ENCODE measurements at places on chromosomes 7 and 10.

DNA sequence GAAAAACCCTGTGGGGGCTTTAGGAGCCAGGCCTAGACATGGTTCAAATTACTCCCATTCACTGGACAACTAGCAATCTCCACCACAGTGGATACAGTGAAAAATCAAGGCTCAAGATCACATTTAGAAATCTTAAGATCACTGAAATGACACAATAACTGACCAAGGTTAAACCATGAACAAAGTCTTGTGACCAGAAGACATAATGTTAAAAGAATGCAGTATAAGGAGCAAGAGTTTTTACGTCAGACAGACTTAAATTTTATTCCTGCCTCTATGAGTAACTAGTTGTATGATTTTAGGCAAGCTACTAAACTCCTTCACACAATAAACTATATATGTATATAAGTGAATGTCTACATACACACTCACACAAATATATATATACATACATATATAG lies 68.5 kb downstream of the MICU1 start:
- DNase-seq = no peak

DNA sequence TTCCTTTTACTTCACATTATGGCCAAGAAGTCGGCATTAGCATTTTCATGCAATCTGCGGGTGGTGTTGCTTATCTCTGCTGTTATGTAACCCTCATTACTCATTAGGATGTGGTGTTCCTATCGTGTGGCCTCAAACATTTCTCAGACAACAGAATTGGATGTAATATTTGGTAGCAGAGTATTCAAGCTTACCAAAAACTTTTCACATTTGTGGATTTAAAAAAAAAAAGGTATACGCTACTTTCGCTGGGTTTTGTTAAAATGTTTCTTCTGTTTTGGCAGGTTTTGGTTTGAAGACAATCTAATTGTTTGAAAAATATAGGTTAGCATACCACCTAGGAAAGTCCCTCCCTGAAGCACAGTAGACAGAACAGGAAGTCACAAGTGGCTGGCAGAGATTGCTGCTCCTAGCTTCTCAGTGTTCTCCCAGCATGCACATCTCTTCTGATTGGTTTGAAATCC lies 128.8 kb downstream of the GATA3 start:
- DNase-seq = no peak

DNA sequence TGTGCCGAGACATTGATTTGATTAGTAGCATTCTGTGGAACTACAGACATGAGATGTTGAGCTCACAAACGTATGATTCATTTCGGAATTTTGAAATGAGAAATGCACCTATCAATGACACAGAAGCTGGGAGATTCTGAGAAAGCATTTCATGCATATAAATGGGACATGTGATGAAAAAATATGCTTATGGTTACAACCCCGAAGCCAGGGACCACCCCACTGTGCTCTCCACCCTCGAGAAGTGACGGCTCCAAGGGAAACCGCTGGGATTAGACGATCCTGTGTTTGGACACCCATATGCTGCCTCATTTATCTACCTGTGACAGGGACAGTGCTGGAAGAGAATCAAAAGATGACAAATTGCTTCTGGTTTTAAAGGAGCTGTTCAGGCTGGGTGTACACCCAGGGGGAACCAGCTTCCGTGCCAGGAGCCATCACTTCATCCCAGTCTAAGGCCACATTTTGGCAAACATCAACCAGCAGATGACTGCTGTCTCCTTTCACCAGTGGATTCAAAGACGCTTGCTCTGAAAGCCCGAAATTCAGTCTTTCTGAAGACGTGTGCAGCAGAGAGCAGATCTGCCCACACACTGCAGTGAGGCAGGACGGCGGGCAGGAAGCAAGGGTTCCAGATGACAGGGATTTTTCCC lies 109.9 kb downstream of the ATXN7L1 start:
- no peak for DNase-seq

GRCh38 chr7:127527561-127527960 lies 57.8 kb downstream of the GCC1 start:
- no peak for DNase-seq

- DNase-seq = no peak
Measured at GRCh38 chr10:129773359-129773990, 190.6 kb downstream of the EBF3 start.

- DNase-seq = no peak
Measured at GRCh38 chr7:31776616-31777015, 89.6 kb downstream of the PPP1R17 start.

GRCh38 chr10:24947304-24948097 lies 4.9 kb downstream of the PRTFDC1 start:
- DNase-seq = no peak

GRCh38 chr7:25720427-25720826 lies 431.6 kb upstream of the NFE2L3 start:
- no peak for DNase-seq

- DNase-seq = no peak
Measured at GRCh38 chr7:142362349-142362748, 104.5 kb upstream of the PRSS58 start.

GRCh38 chr10:116989439-116989838 lies 15.5 kb downstream of the SHTN1 start:
- no peak for DNase-seq

GRCh38 chr10:4557469-4557868 lies 268.5 kb upstream of the AKR1E2 start:
- no peak for DNase-seq

- no peak for DNase-seq
Measured at GRCh38 chr10:49053998-49054692, 61.2 kb downstream of the VSTM4 start.

GRCh38 chr10:94439275-94439861 lies 37.0 kb downstream of the TBC1D12 start:
- no peak for DNase-seq

GRCh38 chr10:14660831-14661230 lies 113.9 kb downstream of the FAM107B start:
- no peak for DNase-seq

- no peak for DNase-seq
Measured at GRCh38 chr7:33807779-33808482, 97.4 kb upstream of the BMPER start.

GRCh38 chr7:85030893-85031292 lies 156.0 kb downstream of the SEMA3D start:
- no peak for DNase-seq

- no peak for DNase-seq
Measured at GRCh38 chr10:117627561-117627960, 85.0 kb downstream of the EMX2 start.

- no peak for DNase-seq
Measured at GRCh38 chr10:51244309-51244708, 170.0 kb downstream of the PRKG1 start.

DNA sequence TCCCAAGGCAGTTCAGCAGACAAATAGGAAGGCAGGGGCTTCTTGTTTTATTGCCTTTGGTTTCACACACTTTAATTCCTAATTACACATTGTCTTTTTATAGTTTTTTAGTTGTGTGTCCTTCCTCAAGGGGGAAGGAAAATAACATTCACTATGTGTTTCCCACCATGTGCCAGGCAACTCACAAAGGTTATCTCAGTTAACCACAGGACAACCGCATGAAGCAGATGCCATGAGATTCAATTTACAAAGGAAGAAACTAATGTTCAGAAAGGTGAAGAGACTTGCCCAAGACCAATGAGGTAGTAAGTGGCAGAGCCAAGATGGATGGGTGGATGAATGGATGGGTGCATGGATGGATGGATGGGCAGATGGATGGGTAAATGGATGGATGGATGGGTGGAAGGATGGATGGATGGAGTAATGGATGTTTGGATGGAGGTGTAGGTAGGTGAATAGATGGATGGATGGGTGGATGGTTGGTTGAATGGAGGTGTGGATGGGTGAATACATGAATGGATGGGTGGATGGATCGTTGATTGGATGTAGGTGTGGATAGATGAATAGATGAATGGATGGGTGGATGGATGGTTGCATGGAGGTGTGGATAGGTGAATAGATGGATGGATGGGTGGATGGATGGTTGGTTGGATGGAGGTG lies 77.9 kb downstream of the ARHGAP22 start:
- no peak for DNase-seq

- DNase-seq = no peak
Measured at GRCh38 chr7:142720986-142721385, 28.3 kb upstream of the PRSS1 start.

- DNase-seq = peak; percentile 69
Measured at GRCh38 chr10:11986593-11987216, 55.9 kb downstream of the UPF2 start.

- no peak for DNase-seq
Measured at GRCh38 chr10:27624941-27625340, 120.7 kb downstream of the MKX start.

DNA sequence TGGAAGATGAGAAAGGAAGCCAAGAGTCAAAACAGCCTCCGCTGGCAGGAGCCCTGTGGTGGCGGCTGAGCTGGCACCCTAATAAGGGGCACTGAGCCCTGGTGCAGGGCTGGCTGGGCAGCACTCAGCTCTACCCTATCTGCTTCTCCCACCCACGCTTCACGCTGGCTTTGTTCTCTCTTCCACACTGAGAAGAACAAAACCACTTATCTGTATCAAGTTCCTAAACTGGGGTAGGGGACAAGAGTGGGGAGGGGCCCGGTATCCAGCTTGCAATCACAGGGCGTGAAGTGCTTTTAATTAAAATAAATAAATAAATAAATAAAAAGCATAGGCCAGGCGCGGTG lies 52.1 kb downstream of the FAM53B start:
- DNase-seq = no peak

- no peak for DNase-seq
Measured at GRCh38 chr7:45055594-45056219, 33.1 kb downstream of the NACAD start.

- DNase-seq = no peak
Measured at GRCh38 chr7:88590963-88591362, 168.5 kb upstream of the ZNF804B start.

GRCh38 chr7:42869131-42870020 lies 42.5 kb downstream of the C7orf25 start:
- peak; percentile 51 for DNase-seq
